Stimulated activated CD8-positive, alpha-beta memory T cell treated with anti-CD3 and anti-CD28 coated beads, Interleukin-4, amount 100 ng/mL, for 24 hours (primary cell): ENCODE measurements at places on chromosomes 3 and 15.

DNA sequence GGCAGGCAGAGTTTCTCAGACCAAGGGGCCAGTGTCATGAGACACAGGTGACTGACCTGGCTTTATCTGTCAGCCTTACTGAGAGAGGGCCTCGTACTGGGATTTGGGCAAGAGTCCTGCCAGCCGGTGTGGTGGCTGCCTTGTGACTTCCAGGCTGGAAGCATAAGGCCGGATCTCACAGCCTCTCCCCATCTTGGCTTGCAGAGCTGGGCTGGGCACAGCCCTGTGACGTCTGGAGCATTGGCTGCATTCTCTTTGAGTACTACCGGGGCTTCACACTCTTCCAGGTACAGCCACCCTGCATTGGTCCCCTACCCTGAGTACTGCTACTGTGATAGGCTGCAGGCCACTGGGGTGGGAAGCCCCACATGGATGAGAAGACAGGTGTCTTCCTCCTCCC, 12.1 kb downstream of the CLK3 start:
- no peak for DNase-seq

DNA sequence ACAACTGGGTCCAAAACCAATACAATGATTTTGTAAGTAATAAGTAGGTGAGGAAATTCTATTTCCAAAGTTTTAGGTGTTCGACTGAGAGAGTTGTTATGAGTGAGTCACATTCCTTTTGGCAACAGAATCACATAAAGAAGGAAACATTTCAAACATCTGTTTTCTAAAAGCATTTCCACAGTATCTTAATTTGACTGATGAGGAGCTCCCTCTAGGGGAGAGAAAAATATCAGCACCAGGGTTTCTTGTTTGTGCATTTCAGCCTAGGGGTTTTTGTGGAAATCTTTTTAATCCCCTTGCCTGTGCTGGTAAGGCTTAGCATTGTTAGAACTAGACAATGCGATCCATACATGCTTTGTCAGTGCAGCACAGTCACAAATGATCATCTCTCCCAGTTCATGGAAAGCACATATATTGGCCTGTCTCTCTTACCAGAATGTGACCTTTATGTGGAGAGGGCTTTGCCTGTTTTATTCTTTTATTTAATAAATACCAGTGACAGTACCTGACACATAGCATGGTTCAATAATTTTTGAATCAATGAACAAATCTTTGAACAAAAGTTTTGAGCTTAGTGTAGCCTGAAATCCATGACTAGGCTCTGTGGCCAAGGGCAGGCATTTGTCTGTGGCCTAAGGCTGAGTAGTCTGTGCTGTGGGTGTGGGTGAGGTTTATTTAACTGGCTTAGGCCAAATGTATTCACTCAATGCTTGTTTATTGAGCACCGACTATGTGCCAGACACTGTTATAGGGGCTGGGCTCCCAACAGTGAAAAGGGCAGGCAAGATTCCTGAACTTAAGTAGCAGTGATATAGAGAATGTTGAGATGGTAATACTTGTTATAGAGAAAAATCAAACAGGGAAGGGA, 21.1 kb upstream of the IQCF6 start:
- DNase-seq, result no peak

DNA sequence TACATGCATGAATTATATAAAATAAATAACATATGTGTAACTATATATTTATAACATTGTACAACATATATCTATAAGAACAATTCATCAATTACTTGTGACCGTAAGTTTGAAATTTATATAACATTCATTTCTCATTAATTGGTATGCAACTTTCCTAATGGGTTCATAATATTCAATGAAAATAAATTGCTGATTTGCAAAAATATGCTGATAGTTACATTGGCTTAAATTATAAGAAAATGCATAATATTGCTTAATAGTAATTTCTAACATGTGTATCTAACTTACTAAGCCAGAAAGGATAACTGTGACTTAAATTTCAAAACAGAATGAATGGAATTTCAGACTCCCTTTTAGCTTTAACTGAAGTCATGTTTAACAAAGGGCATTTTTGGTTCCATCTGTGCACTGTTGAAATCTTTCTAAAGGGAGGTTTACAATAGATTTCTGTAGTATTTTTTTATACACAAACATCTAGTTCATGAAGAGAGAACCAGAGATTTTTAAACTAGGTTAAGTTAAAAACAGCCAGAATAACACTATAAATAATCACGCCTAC, 310.9 kb downstream of the TBC1D5 start:
- no peak for DNase-seq

- no peak for DNase-seq
Observed at GRCh38 chr3:120875507-120875906, 32.5 kb upstream of the STXBP5L start.

DNA sequence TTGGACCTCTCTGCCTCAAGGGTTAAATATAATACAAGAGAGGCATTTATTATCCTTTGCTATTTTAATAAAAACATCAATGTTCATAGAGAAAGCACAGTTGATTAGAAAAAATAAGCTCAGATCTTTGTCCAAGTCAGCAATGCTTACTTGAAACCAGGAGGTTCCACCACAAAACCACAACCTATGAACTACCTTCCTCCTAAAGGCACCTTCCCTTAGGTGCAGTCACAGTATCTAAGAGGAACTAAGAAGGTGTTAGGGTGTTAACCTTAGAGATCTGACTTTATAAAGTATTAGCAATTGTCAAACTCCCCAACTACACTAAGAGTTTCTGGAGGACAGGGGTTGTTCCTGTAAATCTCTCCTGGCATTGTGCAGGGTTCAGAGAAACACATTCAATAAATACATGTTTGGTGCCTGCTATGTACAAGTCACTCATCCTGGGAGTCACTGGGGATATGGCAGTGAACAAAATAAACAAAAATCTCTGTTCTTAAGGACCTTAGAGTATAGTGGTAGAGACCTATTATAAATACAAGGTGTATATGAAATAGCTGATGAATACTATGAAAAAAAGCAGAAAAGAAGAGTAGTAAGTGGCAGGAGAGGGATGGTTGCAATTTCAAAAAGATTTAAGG, 208.6 kb downstream of the NFKBIZ start:
- no peak for DNase-seq

DNA sequence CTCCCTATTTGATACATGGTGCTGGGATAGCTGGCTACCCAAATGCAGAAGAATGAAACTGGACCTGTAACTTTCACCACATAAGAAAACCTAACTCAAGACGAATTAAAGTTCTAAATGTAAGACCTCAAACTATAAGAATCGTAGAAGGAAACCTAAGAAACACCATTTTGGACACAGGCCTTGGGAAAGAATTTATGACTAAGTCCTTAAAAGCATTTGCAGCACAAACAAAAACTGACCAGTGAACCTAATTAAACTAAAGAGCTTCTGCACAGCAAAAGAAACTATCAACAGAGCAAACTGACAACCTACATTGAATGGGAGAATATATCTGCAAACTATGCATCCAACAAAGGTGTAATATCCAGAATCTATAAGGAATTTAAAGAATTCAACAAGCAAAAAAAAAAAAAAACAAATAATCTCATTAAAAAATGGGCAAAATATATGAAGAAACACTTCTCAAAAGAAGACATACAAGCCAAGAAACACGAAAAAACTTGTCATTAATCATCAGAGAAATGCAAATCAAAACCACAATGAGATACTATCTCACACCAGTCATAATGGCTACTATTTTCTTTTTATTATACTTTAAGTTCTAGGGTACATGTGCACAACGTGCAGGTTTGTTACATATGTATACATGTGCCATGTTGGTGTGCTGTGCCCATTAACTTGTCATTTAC, 37.0 kb downstream of the HDGFL3 start:
- DNase-seq, result no peak
